ENCODE measurements at places on chromosomes 7 and 10.

DNA sequence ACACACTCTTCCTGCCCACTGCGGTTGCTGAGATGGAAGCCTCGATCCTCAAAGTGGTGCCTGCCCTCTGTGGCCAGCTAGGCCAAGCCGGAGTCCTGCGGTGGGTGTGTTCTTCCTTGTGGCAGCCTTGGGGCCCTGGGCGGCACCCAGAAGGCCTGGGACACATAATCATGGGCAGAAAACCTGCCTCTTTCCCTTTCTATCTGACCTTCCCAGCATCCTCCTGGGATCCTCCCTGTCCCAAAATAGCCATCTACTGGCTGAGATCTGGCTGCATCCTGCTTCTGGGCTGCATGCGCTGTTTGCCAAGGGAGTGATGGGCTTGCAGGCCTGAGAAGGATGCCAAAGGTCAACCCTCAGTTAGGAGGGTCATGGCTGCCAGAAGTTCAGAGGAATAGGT is 23.9 kb downstream of the COL13A1 start:
- DNase-seq, result no peak

- DNase-seq, result no peak
Observed at GRCh38 chr7:148622887-148623585, 32.5 kb downstream of the C7orf33 start.

DNA sequence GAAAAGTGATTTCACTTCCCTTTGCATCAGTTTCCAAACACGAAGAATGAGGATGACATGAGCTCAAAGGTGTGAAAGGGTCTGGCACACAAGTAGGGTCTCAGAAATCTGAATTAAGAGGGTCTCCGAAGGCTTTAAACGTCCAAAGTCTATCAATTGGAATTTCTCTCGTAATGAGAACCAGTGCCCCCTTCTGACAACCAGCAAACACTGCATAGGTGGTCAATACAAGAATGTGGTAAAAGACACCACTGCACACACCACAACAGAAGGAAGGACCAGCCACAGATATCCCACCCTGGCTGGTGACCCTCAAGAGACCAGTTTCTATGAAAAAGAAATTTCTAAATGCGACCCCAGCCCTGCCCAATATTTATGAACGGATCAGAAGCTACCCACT is 78.1 kb downstream of the CALN1 start:
- no peak for DNase-seq

GRCh38 chr7:55198634-55199392 is 166.3 kb upstream of the LANCL2 start:
- no peak for DNase-seq

GRCh38 chr7:20385126-20385525 is 54.4 kb downstream of the ITGB8 start:
- DNase-seq, result peak; percentile 65

GRCh38 chr7:85823396-85824080 is 636.7 kb upstream of the SEMA3D start:
- DNase-seq, result no peak

DNA sequence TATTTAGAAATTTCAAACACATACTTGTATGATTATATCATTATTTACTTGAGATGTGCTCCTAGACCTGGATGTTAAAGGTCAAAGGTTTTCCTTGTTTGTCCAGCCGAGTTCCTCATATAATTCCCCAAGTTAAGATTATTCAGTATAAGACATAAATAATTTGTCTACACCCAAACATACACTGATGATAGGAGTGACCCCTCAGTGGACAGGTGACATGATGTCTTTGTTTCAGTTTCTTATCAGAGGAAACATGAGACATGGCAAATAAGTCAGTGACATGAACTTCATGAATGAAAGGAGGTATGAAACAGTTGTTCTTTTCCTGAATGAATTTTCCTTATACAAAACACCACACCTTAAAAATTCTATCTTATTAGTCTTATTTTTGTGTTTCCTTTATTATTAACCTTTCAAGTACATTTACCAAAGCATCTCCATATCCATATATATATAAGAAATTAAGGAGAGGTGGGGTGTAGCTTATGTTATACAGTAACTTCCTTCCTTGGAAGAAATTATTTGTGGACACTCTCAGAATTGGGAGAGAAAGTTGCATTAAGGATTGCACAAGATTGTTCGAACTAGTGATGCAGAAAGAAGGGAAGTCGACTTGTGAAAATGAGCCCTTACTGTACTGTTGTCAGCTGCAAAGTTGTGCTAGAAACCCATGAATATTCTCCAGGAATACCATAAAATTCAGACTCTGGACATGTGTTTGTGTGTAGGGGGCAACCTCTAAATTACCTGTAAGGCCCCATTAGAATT is 60.5 kb downstream of the POM121L12 start:
- DNase-seq, result no peak

- no peak for DNase-seq
Observed at GRCh38 chr10:110432084-110432483, 65.6 kb upstream of the DUSP5 start.

Data from non-pigmented ciliary epithelial cell (primary cell).